ENCODE measurements at places on chromosomes 7 and 10. TPM values are rescaled to one million over a fixed set of nuclear protein-coding genes. Genes with fewer than 3 reads are reported as not detected.
A peak's percentile ranks its signal among the peaks of the same experiment; 100 is the strongest.

Gene EVX1
- total RNA-seq: not detected

DNA sequence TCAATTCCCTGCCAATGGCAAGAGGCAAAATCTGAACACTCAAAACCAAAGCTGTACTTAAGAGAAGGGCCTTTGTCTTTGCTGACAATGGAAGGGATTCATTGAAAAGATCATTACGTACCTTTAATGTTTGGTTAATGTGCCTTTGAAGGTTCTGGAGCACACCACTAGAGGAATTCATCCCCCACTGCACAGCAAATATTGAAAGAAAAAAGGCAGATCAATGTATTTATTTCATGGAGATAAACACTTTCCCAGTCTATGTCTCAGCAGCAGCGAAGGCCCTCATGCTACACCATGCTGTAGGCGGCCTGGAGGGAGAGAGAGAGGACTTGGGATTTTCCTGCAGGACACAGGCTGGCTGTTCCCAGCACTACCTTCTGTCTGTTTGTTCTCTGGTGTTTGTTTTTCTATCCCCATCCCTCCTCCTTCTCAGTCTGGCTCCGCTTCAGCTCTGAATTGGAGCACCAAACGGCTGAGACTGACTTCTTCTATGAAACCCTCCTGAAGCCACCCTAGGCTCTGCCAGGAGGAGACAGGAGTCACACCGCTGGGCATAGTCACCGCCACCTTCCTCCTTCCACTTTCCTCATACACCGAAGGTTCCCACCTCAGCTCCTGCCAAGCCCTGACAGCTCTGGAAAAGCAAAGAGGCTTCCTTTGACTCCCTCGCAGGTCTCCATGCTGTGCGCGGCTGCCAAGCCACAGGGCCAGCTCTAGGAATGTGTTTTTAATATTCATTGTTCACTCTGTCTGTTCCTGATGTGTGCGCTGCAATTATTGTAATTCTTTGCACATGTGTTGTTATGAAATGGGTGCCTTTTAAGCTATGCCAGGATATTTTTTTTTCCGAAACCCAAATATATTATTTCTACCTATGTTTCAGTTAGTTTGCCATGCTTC, 301.5 kb downstream of the FZD1 start:
- DNase-seq: no peak

GRCh38 chr7:1949681-1950055, 279.6 kb downstream of the ELFN1 start:
- no peak for DNase-seq

Gene SFXN3
- 48.8 TPM for total RNA-seq

DNA sequence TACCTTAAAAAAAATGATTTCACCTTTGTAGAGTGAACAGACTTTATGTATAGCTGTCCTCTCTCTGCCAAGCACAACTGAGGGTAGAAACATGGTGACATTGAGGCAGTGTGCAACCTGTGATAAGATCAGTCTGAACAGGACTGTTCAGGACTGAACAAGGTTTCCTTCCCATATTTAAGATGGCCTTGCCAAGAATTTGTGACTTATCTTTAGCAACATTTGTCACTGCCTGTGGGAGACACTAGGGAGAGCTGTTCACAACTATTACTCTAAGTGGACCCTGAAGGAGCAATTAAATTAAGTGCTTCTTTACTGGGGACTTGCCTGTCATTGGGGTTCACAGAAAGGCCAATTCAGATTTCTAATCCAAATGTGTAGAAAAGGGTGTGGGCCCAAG, 6.7 kb downstream of the OR13A1 start:
- DNase-seq: no peak

- no peak for DNase-seq
Observed at GRCh38 chr7:3436746-3437145, 135.7 kb downstream of the SDK1 start.

Gene GPR37
- not detected for total RNA-seq

GRCh38 chr7:42596737-42597136, 315.1 kb downstream of the C7orf25 start:
- no peak for DNase-seq

Gene CH25H
- total RNA-seq: not detected

Gene CALML3
- total RNA-seq: not detected

DNA sequence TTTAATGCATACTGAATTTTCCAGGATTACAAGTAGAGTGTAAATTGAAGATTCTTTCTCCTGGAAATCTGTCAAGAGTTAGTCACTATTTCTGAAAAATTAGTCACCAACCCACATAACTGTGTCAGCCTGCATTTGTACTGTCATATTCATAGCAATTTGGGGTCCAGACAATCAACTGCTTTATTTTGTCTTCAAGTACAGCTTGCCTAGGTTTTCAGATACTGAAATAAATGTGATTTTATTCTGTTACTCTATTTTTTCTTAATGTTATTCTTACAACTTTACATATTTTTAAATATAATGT, 55.1 kb downstream of the CUBN start:
- no peak for DNase-seq

DNA sequence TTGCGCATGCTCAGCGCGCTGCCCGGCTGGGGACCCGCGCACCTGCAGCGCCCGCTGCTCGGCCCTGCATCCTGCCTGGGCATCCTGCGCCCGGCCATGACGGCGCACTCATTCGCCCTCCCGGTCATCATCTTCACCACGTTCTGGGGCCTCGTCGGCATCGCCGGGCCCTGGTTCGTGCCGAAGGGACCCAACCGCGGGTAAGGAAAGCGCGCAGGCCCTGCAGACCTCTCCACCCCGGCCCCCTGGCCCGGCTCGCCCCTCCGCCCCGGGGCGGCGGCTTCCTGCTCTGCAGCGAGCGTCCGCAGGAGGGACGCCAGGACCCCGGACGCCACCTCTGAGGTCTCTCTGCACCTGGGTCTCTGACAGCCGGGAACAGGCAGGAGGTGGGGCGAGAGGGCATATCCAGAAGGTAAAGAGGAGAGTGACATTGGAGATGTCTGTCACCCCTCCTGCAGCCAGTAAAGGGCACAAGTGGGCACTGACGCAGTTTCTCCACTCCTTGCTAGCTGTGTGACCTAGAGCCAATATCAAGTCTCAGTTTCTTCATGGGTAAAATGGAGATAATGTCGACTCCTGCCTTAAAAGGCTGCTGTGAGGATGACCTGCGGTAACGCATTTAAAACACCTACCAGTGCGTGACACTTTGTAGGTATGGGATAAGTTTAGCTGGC, 338 bp downstream of the ATP6V0E2 start:
- peak; percentile 48 for DNase-seq

DNA sequence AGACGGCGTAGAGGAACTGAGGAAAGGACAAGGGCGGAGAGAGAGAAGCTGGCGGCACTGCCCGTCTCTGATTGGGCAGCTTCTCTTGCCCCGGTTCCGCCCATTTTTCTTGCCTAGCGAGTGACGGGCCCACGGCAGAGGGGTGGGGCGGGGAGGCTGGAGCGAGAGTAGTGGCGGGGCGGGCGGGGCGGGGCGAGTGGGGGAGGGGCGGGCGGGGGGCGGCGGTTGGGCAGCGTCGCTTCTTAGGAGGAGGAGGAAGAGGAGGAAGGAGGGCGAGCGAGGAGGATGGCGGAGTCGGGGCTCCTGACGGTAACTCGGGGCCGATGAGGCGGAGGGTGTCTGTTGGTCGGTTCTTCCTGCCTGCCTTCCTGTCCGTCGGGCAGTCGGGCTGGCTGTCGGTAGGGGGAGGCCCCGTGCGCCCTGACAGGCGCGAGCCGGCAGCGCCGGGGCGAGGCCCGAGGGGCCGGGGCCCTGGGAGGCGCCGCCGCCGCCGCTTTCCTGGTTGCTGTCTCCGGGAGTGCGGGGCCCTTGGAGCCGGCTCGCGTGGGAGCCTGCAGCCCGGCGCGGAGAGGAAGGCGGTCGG, at the start of gene SHOC2:
TSS of gene SHOC2 (plus strand) at position 256 of the 583 bp plus-strand sequence. CDS start 44,755 bp downstream, outside the sequence.
- DNase-seq: peak; percentile 100

Gene NUTM2B
- 1.3 TPM for total RNA-seq

Gene PLXNA4
- total RNA-seq: 1.6 TPM

GRCh38 chr7:147497246-147497645, 1093.3 kb upstream of the C7orf33 start:
- no peak for DNase-seq

- DNase-seq: no peak
Observed at GRCh38 chr10:103666087-103666761, 172.7 kb downstream of the NEURL1 start.

Gene OGDHL
- 0.09 TPM for total RNA-seq

Gene CPSF4
- total RNA-seq: 72.2 TPM

- peak; percentile 57 for DNase-seq
Observed at GRCh38 chr7:139108266-139109187, 993 bp downstream of the ZC3HAV1 start.

- no peak for DNase-seq
Observed at GRCh38 chr7:29396563-29396962, 167.1 kb upstream of the PRR15 start.

- no peak for DNase-seq
Observed at GRCh38 chr7:100016215-100016901, 962 bp downstream of the ZKSCAN1 start.

GRCh38 chr10:17523917-17524316, 69.5 kb upstream of the ST8SIA6 start:
- DNase-seq: no peak

Gene CUL2
- 44.5 TPM for total RNA-seq

DNA sequence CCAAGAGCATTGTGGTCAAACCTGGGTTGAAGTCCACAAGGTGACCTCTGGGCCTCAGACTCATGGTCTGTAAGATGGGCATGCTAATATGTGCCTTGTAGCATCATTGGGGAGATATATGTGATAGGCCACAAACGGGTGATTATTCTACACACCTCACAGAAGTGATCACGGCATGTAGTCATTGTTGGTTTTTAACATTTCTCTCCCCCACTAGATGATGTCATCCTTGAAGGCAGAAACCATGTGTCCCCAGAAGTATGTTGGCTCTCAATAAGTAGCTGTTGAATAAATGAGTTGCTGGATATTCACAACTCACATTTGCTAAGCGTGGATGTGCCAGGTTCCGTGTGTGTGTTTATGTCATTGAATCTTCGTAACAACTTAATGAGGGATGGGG, 42.4 kb downstream of the GATA3 start:
- no peak for DNase-seq

GRCh38 chr7:108253275-108254044, 123.3 kb upstream of the LAMB4 start:
- no peak for DNase-seq

DNA sequence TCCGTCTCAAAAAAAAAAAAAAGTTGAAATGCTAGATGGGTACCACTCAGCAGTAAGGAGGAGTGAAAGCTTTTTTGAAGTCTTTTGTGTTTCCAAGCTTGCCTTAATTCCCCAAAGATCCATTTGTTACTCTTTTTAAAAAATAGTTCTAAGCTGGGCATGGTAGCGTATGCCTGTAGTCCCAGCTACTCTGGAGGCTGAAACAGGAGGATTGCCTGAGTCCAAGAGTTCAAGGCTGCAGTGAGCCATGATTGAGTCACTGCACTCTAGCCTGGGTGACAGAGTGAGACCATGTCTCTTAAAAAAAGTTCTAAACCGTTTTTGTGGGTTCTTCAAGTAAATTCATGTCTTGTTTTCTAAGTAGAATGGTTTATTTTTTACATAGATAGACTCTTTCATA, 5.3 kb downstream of the TBC1D12 start:
- no peak for DNase-seq

GRCh38 chr7:101916041-101916800, 98.8 kb downstream of the CUX1 start:
- DNase-seq: no peak

DNA sequence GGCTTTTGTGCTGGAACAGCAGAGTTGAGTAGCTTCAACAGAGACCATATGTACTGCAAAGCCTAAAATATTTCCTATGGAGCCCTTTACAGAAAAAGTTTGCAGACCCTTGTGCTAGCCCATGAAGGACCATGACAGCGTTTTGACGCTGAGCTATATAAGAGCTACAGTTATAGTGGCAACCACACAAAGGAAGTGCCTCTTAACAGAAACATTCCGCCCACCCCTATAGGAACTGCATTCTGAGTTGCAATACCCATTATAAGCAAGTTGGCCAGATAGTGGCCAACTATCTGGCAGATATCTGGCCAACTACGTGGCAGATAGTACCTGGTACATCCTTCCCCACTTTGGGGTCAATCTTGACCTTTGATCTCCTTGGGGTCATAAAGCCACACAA, 47.5 kb upstream of the DMBT1 start:
- no peak for DNase-seq

DNA sequence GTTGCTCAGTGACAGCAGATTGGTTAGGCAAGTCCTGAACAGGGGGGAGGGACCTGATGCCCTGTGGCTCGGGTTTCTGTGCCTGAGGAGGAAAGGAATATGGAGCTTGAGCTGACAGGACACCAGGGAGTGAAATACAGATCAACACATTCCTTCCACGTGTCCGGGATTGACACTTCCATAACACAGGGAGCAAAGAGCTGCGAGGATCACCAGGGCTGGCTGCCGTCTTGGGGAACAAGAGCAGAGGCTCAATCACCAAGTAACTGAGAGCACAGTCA, 36.7 kb upstream of the EFCAB10 start:
- no peak for DNase-seq

Gene AGMO
- total RNA-seq: not detected

DNA sequence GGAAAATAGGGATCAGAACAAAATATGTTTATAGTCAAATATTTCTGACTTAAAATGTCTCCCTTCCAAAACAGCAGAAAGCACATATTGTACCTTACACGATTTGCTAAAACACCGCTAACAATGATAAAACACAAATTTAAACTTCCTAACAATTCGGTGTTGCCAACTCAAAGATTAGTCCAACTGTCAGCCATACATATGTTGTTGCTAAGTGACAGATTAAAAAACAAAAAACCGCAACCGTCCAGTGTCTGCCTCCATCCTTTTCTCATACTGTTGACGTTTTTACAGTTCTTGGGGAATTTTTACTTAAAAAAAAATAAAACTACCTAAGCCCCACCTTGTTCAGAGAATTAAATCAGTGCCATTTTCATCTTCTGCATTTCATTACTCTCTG, 118.0 kb downstream of the RAB11FIP2 start:
- no peak for DNase-seq

GRCh38 chr10:72425133-72425532, 70.4 kb upstream of the DNAJB12 start:
- DNase-seq: no peak

Gene ANKRD1
- not detected for total RNA-seq

- DNase-seq: peak; percentile 74
Observed at GRCh38 chr7:50632561-50633413, 67.6 kb upstream of the DDC start.

Gene CNNM2
- total RNA-seq: 8.0 TPM

- DNase-seq: no peak
Observed at GRCh38 chr10:92241158-92241500, 49.7 kb downstream of the CPEB3 start.

DNA sequence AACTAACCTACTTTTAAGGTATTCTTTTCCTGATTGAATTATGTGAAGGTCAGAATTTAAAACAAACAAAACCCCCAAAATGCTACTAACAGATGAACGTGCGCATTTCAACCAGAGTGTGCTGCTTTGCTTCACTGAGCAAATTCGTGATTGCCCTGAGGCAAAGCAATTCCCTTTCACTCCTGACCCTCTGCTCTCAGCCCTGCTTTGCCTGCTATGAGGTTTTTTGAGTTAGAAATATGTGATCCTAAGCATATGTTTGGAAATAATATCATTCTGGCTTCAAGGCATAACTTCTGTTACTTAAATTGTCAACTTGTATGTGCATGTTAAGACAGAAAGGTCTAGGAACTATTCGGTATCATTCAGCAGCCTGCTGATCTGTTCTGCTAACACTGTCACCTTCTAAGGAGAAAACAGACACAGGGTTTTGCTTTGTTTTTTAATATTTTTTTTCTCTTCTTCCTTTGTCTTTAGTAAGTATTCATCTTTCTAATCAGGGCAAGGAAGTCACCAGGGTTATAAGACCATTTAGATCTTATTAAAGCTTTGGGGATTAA, 124.2 kb downstream of the GNAT3 start:
- no peak for DNase-seq
